ENCODE measurements at places on chromosomes 5 and 9.

- DNase-seq, result no peak
Observed at GRCh38 chr5:43244823-43245565, 53.0 kb downstream of the NIM1K start.

DNA sequence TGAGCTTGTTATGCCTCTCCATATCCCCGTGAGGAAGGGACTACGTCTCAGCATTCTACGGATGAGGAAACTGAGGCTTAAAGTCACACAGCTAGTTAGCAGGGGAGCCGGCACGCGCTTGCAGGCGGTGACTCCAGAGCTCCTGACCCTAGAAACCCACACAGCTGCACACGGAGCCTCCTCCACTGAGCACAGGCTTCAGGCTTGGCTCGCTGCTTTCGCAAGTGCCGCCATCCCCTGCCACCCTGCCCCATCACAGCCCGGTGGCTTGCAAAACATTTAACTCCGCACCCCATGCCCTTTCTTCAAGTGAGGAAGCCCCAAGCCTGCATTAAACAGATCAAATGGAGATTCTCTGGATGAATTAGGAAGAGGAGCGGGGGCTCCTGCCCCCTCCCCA, 138.3 kb downstream of the HSD17B3 start:
- DNase-seq, result no peak

DNA sequence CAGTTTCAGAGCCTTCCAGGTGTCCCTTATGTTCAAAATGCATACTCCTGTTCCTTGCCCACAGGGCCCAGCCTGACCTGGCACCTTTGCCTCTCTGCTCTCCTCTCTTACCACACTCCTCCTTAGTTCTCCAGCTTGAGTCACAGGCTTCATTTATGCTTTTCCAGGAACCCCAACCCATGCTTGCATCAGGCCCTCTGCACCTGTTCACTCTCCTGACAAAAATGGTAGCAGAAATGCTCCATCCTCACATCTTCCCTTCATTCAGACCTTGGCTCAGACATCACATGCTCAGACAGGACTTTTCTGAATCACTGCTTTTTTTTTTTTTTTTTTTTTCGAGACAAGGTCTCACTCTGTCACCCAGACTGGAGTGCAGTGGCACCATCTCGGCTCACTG, 15.1 kb upstream of the RNF145 start:
- no peak for DNase-seq

DNA sequence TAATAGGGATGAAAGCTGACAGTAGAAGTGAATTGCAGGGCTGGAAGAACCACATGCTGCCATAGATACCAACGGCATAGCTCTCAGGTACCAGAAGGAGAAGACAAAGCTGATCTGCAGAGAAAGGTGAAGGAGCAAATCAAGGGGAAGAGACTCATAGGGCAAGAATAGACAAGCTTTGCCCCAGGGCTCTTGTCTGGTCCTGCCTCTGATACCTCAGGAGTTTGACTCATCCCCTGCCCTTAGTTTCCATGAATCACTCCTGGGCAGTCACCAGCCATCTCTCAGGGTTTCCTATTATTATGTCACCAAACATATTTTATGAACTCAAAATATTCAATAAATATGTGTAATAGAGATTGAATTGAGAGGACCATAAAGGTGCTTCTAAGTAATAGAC, 800.9 kb downstream of the DNAH5 start:
- no peak for DNase-seq

DNA sequence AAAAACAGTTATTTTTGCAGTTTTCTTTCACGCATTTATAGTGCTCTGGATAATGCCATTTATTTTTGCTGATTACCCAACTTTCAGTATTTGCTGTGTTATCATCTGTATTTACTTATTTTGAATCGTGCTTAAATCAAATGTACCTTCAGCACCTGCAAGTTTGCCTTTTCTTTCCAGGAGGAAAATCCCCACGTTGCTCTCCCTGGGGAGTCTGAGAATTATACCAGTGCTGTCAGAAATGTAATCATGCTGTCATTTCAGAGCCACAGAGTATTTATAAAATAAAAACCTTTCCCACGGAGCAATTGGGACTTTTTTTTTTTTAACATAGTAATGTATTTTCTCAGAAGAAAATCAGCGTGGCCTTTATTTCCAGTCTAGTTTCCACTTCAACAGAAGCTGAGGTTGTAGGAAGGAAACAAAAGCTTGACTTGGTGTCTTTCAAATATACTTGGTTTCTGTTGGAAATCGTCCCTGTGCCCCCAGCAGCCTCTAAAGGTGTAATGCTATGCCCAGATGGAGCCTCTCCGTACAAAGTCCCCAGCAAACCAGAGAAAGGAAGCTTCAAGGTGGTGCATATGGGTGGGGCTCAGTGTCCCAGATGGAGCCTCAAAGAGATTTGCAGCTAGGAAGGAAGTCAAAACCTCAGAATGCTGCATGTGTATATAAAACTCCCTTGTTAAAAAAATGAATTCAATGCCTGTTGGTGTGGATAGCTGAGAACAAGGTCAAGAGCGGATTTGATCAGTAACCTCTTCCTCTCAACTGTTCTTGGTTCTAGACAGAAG, 2.1 kb downstream of the GPR150 start:
- DNase-seq, result no peak

GRCh38 chr9:130927995-130928900, 10.8 kb downstream of the FIBCD1 start:
- peak; percentile 64 for DNase-seq

DNA sequence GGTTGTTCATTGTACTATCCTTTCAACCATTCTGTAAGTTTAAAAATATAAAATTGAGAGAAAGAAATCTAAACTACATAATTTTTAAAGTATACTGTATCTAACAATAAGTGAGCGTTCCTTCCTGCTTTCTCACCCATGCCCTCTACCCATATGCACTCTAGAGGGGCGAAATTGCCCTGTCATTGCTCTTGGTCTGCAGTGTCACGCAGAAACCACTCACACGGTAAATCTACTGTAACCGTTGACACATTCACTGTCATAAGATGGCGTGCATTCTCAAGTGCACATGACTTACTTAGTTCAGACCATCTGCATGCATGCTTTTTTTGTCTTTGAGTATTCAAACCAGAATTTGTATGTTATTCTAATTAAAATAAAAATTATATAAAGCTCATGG, 55.7 kb upstream of the NIPBL start:
- DNase-seq, result no peak

GRCh38 chr5:149443210-149443609, 64.1 kb upstream of the IL17B start:
- no peak for DNase-seq

GRCh38 chr9:114953959-114954358, 23.6 kb upstream of the TNFSF8 start:
- DNase-seq, result peak; percentile 93

GRCh38 chr5:65191554-65192135, 290.1 kb downstream of the ADAMTS6 start:
- no peak for DNase-seq

GRCh38 chr9:13555989-13556500, 276.6 kb upstream of the MPDZ start:
- no peak for DNase-seq

DNA sequence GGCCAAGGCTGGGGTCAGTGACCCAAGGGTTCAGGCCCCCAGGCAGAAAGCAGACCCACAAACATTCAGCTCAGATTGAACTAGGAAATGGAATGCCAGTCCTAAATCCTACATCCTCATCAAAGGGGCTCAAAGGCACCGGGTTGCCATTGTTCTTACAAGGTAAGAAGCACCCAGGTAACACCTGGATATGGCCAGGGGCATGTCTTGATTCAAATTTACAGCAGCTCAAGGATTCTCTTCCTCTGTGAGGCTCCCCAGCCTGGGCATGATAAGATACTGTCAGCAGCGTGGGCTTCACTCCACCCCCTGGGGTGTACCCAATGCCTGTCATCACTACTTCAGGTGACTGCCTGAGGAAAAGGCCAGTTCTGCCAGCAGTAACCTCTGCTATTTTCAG, 92.1 kb upstream of the FSTL4 start:
- DNase-seq, result no peak

Data from GM23248 (cell line).